Activated CD4-positive, alpha-beta T cell treated with anti-CD3 and anti-CD28 coated beads, Interleukin-2, amount 10 ng/mL, durations not matched to agents 7 days and 5 days (primary cell): ENCODE measurements at places on chromosomes 16 and 17. TPM values are rescaled to one million over a fixed set of nuclear protein-coding genes. Genes with fewer than 3 reads are reported as not detected.

GRCh38 chr16:1614456-1615102 is 2.4 kb downstream of the CRAMP1 start:
- H3K27ac ChIP-seq, result peak overlapping the region; percentile 75
- peak overlapping the region; percentile 79 for H3K4me3 ChIP-seq
- peaks cover 40% of the 10 kb centered on the region for H3K4me1 ChIP-seq
- H3K36me3 ChIP-seq, result peaks cover 29% of the 10 kb centered on the region
- H3K27me3 ChIP-seq, result no peaks in the 10 kb centered on the region
- DNase-seq, result peak; percentile 16

DNA sequence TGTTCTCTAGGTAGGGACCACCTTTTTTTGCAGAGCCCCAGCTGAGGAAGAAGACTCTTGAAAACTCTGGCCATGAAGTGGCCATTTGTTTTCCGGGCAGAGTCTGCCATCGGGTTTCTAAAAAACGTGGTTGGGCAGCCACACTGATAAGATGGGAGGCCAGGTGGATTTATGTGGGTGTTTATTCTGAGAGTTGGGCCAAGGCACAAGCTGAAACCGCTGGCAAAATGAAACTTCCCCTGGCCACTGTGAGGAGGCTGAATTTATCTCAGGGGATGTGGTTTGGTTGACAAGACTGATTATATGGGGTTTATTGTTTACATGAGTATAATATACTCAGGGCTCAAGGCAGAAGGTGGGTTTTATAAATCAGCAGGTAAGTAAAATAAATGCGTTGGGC is 421.8 kb downstream of the UTP18 start:
- H3K27me3 ChIP-seq, result peaks cover 3% of the 10 kb centered on the region
- no peak overlapping the region for H3K27ac ChIP-seq
- H3K4me3 ChIP-seq, result no peak overlapping the region
- no peaks in the 10 kb centered on the region for H3K4me1 ChIP-seq
- DNase-seq, result no peak

DNA sequence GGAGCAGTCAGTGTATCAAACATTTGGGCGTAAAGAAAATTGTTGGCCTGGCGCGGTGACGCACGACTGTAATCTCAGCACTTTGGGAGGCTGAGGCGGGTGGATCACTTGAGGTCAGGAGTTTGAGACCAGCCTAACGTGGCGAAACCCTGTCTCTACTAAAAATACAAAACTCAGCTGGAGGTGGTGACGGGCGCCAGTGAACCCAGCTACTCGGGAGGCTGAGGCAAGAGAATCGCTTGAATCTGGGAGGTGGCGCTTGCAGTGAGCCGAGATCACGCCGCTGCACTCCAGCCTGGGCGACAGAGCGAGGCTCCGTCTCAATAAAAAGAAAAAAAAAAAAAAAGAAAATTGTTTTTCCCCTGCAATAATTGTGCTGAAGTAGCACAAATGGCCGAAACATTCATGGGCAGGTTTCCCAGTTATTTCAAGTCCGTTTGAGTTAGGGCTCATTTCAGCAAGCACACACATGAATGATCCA is 1.4 kb downstream of the GCSH start:
- H3K27ac ChIP-seq, result no peak overlapping the region
- no peaks in the 10 kb centered on the region for H3K27me3 ChIP-seq

Gene DNAJC7
- total RNA-seq, result 93.3 TPM

GRCh38 chr16:74709441-74709877 is 8.8 kb upstream of the MLKL start:
- H3K27me3 ChIP-seq, result no peaks in the 10 kb centered on the region
- no peaks in the 10 kb centered on the region for H3K36me3 ChIP-seq
- peaks cover 9% of the 10 kb centered on the region for H3K4me1 ChIP-seq
- peak; percentile 85 for DNase-seq
- no peak overlapping the region for H3K4me3 ChIP-seq

GRCh38 chr17:69269131-69269998 is 40.7 kb upstream of the ABCA10 start:
- peaks cover 1% of the 10 kb centered on the region for H3K4me1 ChIP-seq
- no peaks in the 10 kb centered on the region for H3K27me3 ChIP-seq
- H3K27ac ChIP-seq, result no peak overlapping the region
- DNase-seq, result no peak
- no peaks in the 10 kb centered on the region for H3K36me3 ChIP-seq
- H3K4me3 ChIP-seq, result no peak overlapping the region

DNA sequence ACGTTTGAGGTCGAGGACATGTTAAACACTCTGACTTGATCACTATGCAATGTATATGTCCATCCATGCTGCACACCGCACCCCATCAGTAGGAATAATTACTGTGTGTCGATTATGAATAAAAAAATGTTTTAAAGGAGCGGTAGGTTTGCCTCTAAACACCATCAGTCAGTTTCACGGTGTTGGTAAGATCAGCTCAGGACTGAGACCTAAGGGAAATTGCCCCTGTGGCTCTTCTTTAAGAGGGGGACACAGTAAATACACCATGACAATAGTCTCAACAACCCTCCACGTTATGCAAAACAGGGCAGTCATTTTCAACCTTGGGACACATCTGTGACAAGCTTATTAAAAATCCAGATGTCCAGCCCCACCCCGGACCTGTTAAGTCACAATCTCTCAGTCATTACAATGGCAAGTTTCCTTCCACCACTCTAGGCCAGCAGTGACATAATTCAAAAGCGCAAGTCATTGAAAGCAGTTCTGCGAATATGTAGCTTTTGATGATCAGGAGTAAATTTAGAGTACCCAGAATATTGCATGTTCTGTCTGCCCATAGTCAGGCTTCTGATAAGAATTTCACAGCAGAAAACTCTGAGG is 1.2 kb downstream of the ATMIN start:
- peak overlapping the region; percentile 83 for H3K4me3 ChIP-seq
- no peaks in the 10 kb centered on the region for H3K27me3 ChIP-seq
- peaks cover 33% of the 10 kb centered on the region for H3K36me3 ChIP-seq
- DNase-seq, result no peak

DNA sequence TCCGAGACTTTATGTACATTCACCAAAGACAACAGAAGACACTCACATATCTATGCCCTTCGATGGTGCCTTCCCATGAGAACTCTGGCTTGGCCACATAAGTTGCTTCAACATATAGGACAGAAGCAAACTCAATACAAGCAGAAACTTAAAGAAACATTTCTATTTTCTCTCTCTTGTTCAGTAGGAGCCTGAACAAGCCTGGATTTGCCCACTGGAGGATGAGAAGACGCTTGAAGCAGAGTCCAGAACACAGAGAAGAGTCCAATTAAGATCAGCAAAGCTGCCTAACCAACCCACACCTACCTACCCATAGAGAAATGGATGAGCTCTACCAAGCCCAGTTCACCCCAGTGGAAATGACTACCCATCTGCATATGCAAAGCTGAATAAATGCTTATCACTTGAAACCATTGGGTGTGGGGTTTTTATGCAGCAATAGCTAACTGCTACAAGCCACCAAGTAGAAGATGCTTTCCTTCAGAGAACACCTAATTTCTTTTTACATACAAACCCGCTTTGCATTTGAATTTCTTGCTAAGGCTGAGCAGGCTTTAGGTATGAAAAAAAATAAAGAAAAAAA is 337.9 kb upstream of the DYNLRB2 start:
- no peak overlapping the region for H3K4me3 ChIP-seq
- no peaks in the 10 kb centered on the region for H3K27me3 ChIP-seq
- DNase-seq, result no peak
- H3K4me1 ChIP-seq, result no peaks in the 10 kb centered on the region

- peaks cover 45% of the 10 kb centered on the region for H3K27me3 ChIP-seq
- H3K4me3 ChIP-seq, result no peak within 1 kb of the TSS
- no peak for DNase-seq
- H3K36me3 ChIP-seq, result no peaks in the 10 kb centered on the region
- H3K27ac ChIP-seq, result no peak within 1 kb of the TSS
- no peaks in the 10 kb centered on the region for H3K4me1 ChIP-seq
Measured at GRCh38 chr16:10579965-10580882, at the start of gene EMP2. TSS of gene EMP2 (minus strand) at chr16:10580598. CDS start at chr16:10547617, 32,981 bp downstream.

DNA sequence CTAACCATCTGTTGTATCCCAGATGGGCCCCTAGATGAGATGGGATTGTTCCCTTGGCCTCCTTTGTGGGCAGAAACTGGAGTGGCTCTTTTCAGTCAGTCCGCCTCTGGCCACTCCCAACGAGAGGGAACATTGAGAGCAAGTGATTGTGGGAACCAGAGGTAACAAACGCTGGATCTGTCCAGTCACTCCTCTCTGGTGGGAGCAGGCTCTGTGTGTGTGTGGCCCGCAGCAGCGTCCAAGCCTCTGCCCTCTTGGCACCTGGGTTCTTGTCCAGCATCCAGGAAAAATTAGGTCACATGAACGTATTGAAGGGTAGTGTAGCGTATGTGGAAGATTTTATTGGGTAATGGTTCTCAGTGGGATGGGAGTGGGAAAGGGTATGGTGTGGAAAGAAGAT is 101.9 kb upstream of the COX10 start:
- H3K27ac ChIP-seq, result no peak overlapping the region
- no peaks in the 10 kb centered on the region for H3K36me3 ChIP-seq
- DNase-seq, result no peak
- H3K4me3 ChIP-seq, result no peak overlapping the region
- peaks cover 11% of the 10 kb centered on the region for H3K4me1 ChIP-seq

Gene CLEC18B
- 1.4 TPM for total RNA-seq

GRCh38 chr16:89890886-89891657 is 17.7 kb downstream of the TCF25 start:
- H3K4me1 ChIP-seq, result peaks cover 16% of the 10 kb centered on the region
- H3K36me3 ChIP-seq, result peaks cover 44% of the 10 kb centered on the region
- no peak overlapping the region for H3K27ac ChIP-seq
- no peak for DNase-seq
- H3K4me3 ChIP-seq, result no peak overlapping the region

Gene HOXB1
- total RNA-seq, result not detected

Gene STH
- not detected for total RNA-seq

GRCh38 chr17:45121055-45121454 is 11.3 kb downstream of the PLCD3 start:
- H3K4me3 ChIP-seq, result no peak overlapping the region
- DNase-seq, result no peak
- H3K36me3 ChIP-seq, result no peaks in the 10 kb centered on the region
- peaks cover 7% of the 10 kb centered on the region for H3K27me3 ChIP-seq
- H3K4me1 ChIP-seq, result no peaks in the 10 kb centered on the region
- H3K27ac ChIP-seq, result no peak overlapping the region

DNA sequence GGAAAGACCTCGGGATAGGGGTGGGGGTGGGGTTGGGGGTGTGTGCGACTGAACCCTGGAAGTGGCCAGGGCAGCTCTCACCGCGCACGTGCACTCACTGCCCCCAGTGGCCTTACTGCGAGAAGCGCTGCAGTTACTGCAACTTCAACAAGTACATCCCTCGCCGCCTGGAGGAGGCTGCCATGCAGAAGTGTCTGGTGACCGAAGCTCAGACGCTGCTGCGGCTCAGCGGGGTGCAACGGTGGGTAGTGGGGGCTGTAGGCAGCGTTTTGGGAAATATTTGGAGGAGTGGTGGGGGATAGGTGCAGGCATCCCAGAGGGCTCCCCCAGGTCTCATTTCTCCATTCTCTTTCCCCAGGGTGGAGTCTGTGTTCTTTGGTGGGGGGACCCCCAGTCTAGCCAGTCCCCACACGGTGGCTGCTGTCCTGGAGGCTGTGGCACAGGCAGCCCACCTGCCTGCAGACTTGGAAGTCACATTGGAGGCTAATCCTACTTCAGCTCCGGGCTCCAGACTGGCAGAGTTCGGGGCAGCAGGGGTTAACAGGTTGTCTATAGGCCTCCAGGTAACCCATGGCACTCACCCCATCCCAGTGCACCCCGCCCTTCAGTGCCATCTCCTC is 972 bp downstream of the RSAD1 start:
- H3K27ac ChIP-seq, result peak overlapping the region; percentile 78
- no peaks in the 10 kb centered on the region for H3K27me3 ChIP-seq
- H3K4me3 ChIP-seq, result peak overlapping the region; percentile 81
